Fibroblast of upper back skin (primary cell): ENCODE measurements at places on chromosomes 2 and 18.
A peak's percentile ranks its signal among the peaks of the same experiment; 100 is the strongest.

GRCh38 chr2:226273440-226273839 lies 526.2 kb downstream of the IRS1 start:
- DNase-seq = no peak

GRCh38 chr18:46406539-46406932 lies 250.5 kb downstream of the LOXHD1 start:
- DNase-seq = no peak

GRCh38 chr2:63639344-63639743 lies 50.6 kb downstream of the MDH1 start:
- no peak for DNase-seq

GRCh38 chr2:190339394-190339793 lies 4.0 kb upstream of the INPP1 start:
- DNase-seq = no peak

DNA sequence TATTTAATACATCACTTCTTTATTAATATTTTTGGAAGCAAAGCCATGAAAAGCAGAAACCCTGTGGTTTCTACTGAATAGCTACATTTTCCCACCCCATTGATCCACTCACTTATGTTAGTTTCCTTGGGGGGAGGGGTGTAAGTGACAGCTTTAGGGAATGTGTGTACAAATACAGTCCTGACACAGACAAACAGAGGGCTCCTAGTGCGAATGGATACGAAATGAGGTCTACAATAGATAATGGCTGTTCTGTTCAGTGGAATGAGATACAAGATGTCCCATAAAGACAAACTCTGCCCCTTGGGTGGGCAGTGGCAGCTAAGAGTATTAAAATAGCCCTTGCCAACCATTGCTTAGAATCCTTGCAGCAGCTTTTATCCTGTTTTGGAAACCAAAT lies 312.9 kb downstream of the NCKAP5 start:
- no peak for DNase-seq

- no peak for DNase-seq
Observed at GRCh38 chr2:18180912-18181311, 302.4 kb downstream of the KCNS3 start.

DNA sequence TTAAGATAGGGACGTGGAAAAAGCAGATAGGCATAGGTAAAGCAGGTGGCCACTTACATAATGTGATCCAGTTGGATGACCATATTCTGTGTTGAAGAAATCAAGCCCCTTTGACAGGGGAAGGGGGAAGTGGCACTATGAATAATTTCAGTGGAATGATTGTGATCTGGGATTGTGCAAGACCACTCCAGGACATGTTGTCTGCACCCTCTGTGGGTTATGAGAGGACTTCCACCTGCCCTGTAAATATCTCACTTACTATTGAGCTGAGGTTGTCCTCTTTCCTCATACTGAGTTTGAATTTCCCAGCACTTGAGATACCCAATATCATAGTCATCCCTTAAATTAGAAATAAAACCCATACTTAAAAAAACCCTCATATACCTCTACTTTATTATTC lies 220.7 kb downstream of the IRS1 start:
- DNase-seq = peak; percentile 74

GRCh38 chr18:6489977-6490376 lies 75.3 kb upstream of the L3MBTL4 start:
- DNase-seq = no peak

GRCh38 chr18:67451960-67452359 lies 64.6 kb downstream of the DSEL start:
- no peak for DNase-seq

DNA sequence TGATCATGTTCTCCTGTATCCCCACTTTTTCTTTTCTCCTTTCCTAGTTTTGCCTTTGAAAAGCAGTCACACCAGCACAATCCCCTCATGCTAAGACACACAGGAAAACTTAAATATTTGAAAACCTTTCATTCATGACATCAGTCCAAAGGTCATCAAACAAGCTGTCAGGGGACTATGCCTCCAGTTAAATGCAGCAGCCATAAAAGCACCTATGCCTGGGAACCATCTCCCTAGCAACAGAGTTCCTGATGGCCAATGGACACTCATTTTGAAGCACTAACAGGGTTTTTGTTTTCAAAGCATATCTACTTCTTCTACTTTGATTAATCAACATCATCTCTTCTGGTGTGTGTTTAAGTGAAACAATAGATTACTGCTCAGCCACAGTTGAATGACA lies 286.4 kb upstream of the PARD3B start:
- no peak for DNase-seq

GRCh38 chr2:217465100-217465499 lies 537.7 kb downstream of the TNS1 start:
- DNase-seq = peak; percentile 71

DNA sequence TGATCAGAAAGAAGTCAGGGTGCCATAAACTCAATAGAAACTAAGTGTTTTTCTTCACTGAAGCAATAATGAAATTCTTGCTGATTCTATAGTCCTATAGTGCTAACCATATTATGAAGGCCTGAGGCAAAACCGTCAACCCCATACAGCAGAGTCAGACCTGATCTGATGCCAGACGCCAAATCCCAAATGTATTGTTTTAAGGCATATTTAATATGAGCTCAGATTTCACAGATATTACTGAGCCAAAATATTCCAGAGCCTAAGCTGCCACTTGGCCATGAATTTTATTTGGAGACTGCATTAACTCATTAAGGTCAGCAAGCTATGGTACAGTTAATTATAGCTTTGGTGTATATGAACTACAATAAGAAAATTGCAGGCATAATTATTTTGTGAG lies 53.4 kb downstream of the SCN1A start:
- DNase-seq = no peak
